ENCODE measurements at places on chromosomes 5 and 9.

- no peak for DNase-seq
Measured at GRCh38 chr5:73096239-73096575, 24.2 kb upstream of the TMEM171 start.

- DNase-seq, result no peak
Measured at GRCh38 chr5:59143926-59144333, 561.1 kb downstream of the RAB3C start.

GRCh38 chr9:95907794-95908193 is 32.3 kb downstream of the ERCC6L2 start:
- no peak for DNase-seq

GRCh38 chr5:37071487-37071886 is 177.7 kb downstream of the CPLANE1 start:
- DNase-seq, result no peak

GRCh38 chr5:20340126-20340525 is 352.1 kb upstream of the CDH18 start:
- DNase-seq, result no peak

DNA sequence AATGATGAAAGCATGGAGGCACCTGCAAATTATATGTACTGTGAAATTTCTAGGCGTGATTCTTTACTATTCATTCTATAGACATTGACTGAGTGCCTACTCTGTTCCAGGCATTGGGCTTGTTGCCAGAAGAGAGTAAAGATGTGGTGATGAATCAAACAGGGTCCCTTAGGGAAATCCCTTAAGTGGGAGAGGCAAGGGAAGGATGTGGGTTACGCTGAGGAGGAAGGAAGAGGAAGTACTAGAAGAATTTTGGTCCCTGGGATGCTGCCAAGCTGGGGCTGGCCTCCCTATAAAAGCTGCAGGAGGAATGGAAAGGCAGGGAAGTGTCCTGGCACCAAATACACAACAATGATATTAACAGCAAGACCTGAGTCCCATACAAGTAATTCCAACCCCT is 76.7 kb upstream of the SPOCK1 start:
- no peak for DNase-seq

- DNase-seq, result no peak
Measured at GRCh38 chr9:106333481-106333880, 529.5 kb upstream of the ZNF462 start.

GRCh38 chr5:41794471-41794870 is 75.8 kb downstream of the OXCT1 start:
- no peak for DNase-seq

DNA sequence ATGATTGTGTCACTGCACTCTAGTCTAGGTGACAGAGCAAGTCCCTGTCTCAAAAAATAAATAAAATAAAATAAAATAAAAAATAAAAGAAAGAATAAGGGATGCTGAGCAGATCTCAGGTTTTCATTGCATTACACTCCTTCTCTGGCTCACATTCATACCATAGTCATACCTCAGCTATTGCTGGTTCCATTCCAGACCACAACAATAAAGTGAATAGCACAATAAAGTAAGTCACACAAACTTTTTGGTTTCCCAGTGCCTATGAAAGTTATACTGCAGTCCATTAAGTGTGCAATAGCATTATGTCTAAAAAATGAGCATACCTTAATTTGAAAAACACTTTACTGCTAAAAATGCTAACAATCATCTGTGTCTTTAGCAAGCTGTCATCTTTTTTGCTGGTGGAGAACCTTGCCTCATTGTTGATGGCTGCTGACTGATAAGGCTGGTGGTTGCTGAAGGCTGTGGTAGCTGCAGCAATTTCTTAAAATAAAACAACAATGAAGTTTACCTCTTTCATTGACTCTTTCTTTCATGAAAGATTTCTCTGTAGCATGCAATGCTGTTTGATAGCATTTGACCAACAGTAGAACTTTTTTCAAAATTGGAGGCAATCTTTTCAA is 415.7 kb downstream of the ZNF608 start:
- DNase-seq, result no peak

DNA sequence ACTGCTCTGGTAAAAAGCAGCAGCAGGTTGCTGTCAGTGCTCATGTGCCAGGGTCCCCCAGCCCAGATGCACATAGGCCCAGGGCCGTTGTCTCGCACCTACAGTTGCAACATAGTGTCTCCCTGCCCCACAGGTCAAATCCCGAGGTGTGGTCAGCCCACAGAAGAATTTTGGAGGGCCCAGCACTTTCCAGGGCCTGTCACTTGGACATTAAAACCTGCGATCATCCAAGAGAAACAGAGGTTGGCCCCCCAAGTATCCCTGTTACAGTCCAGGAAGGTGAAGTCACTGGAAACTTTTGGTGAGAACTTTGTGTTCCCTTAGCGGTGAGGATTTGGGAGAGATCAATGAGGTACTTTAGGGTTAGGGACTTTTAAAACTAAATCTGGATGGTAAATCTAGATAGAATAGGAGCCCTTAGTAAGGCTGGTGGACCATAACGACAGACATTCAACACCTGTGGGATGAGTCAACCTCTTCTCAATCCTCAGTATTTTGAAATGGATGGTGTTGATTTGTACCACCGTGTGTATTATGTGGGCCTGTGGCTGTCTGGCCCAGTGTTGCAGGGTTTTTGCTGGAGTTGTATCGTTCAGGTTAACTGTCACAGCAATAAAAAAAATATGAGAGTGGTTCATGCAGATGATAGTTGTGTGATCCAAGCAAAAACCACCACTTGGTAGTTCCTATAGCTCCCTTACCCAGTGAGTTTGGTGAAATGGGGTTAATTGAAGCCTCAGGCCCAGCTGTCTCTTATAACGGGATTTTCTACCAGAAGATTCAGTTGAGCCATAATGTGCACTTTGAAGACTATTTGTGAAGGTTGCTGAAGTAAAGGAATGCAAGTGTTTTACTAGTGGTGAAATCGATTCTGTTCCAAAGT is 19.2 kb downstream of the OR2S2 start:
- DNase-seq, result no peak

GRCh38 chr5:57791875-57792274 is 309.3 kb upstream of the ACTBL2 start:
- no peak for DNase-seq

All from bone marrow (tissue), 2 donors.